ENCODE measurements at places on chromosomes 16 and 17.

- no peak for DNase-seq
Measured at GRCh38 chr17:35011671-35012216, 31.4 kb downstream of the LIG3 start.

DNA sequence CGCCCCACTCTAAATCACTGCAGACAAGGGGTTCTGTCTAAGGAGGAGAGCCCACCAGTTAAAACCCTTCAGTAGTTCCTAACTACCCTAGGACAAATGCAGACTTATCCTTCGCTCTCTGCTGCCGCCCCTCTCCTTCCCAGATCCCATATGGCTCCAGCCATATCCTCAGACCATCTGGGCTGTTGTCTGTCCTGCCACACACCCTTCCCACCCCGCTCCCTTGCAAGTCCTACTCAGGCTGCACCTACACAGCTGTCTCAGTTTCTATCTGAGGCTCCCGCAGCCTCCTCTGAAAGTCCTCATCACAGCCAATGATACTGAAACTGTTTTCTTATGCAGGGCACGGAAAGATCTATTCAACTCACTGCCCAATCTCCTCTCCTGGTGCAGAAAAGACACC is 720 bp upstream of the BCKDK start:
- DNase-seq: no peak

DNA sequence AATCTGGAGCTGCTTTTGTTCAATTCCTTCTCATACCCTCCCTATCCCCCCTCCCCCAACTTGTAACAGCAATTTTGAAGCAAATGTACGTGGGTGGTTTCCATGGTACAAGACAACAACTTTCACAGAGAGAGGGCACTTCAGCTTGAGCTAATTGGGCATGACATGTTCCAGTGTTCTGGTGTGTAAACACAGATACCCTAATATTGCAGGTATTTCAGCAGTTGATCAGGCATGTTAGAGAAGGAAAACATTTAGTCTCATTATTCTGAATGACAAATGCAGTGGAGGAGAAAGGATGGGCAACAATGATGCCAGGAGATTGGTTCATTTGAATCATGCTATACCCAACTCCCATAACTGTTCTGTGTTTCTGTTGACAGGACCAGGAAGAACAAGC is 137.5 kb downstream of the TRIM37 start:
- no peak for DNase-seq

- no peak for DNase-seq
Measured at GRCh38 chr17:17628388-17629008, 37.0 kb upstream of the PEMT start.

GRCh38 chr17:76755285-76755684 is 17.4 kb downstream of the MFSD11 start:
- DNase-seq: no peak

GRCh38 chr17:13917634-13918033 is 151.7 kb upstream of the COX10 start:
- no peak for DNase-seq

GRCh38 chr17:4788807-4789700 is at the start of gene GLTPD2:
Gene GLTPD2 (plus strand): TSS chr17:4788964. CDS start chr17:4789012, 48 bp downstream.
- no peak for DNase-seq

GRCh38 chr16:169014-169413 is 3.2 kb downstream of the HBM start:
- DNase-seq: no peak

DNA sequence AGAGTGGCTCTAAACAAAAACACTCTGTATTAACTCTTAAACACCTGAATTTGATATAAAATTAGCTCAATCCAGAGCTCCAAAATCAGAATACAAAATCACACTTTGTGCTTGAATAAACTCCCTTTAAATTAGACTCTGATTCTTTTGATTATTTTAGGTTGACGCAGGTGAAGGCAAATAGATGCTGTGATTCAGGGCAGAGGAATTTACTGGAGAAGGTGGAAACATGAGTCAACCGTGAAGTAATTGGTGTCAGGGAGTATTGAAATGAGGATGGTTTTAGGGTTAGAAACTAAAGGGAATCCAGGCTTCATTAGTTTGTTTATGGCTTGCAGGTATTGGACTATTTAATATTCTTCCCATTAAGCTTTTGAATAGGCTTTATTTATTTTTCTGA is 37.1 kb upstream of the TEKT1 start:
- no peak for DNase-seq

DNA sequence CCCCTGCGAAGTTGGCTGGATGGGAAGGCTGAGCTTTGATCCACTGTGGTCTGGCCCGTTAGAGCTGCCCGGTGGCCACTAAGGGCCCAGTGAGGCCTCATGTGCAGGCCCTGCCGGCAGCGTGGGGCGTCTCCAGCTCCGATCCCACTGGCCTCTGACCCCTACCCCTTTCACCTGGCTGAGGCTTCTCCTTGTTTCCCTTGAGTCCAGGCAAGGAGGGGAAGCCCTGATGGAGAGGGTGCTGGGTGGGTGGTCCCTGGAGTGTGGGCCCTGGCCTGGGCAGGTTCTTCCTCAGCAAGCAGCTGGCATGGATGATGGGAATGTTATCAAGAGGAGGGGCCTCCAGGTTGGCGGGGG is 356.8 kb downstream of the SEC14L1 start:
- no peak for DNase-seq

GRCh38 chr17:59506894-59507726 is 58.3 kb upstream of the DHX40 start:
- DNase-seq: no peak

DNA sequence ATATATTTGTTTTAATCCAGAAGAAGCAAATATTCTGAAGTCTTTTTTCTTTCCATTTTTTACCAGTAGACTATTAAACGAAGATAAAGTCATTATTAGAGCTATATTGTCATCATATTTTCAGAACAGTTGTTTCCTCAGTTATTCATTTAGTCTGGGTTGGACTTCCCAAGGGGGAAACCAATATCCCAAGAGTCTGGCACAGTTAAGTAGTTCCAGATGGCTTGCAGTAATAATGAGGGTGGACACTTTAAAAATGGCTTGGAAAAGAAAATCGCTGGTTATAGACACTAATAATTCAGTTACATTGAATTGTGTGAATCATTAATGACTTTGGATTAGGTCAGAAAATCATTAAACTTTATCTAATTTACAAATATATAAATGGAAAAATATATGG is 3.9 kb downstream of the PPM1E start:
- DNase-seq: no peak

DNA sequence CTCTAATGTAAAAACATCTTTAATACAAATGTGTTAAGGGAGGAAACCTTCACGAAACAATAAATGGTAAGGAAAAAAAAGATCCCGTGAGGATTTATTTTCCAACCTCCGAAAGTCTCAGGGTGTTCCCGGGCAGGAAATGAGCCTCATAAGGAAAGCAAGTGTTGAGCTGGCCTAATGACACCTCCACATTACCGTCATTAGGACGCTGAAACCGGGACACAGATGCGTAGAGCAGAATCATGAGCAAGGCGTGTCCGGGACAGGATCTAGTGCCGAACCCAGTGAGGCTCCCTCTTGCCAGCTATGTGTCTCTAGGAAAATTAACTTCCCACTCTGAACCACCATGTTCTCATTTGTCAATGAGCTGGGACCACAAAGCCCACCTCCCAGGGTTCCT is 22.7 kb upstream of the CYTH1 start:
- no peak for DNase-seq

DNA sequence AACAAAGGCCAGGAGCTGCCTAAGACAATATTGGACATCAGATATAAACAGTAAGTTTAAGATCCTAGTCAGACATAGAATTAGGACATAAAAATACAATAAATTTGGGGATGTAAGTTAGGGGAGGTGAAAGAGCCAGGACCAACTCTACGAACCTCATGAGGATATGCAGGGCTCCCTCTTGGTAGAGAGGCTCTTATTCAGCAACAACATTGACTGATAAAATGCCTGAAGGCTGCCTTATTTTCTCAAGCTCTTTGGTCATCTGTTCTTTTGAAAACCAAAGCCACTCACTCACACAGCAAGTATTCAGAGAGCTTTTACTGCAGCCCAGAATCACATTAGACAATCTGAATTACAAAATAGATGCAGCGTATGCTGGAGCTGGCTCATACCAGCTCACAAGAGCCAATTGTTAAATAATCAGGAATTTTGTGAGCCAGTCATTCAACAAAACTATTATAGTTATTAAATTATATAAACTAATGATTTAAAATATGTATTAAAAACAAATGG is 108.6 kb upstream of the CLEC3A start:
- DNase-seq: no peak

DNA sequence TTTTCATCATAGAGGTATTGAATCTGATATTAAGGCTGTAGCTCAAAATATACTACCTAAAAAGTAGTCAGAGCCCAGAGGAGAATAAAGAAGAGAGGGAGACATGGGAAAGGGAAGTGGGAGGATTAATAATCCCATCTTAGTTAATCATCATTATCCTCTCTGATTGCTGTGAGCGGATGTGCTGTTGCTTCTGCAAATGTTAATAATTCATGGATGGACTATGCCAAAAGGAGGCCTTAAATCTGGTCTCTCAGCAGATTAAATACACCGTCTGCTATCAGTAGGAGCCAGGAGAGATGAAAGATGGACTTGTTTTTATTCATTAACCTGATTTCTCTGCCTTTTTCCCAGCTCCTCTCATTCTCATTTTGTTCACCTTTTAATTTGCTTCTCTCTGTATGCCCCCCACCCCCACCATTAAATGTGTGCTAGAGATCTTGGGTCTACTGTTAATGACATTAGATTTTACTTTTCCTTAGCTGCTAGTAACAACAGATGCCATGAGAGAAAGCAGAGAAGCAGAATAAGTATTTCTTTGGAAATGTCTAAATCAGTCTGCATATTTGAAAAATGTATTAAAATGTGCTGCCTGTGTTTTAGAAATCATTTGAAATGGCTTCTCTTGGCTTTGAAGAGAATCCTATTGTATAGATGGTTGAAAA is 44.2 kb downstream of the NUP93 start:
- no peak for DNase-seq

- no peak for DNase-seq
Measured at GRCh38 chr17:17849147-17849820, 12.5 kb upstream of the SREBF1 start.

GRCh38 chr16:50245417-50246298 is 20.7 kb upstream of the ADCY7 start:
- DNase-seq: peak; percentile 72

DNA sequence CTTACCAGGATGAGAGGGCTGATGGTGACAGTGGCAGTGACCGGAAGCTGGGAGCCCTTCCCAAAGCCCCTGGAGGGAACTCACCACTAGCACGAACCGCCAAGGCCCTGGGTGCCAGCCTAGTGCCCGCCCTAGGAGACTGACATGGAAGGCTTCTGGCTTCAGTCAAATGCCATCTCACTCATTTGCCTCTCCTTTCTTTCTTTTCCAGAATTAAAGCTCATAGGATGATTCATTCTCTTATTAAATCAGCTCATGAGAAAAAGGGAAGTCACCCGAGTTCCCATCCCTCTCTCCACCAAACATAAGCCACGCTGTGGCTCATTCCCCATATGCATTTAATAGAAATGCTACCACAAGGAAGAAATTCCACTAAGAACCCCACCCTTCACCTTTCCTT is 12.1 kb downstream of the CUEDC1 start:
- DNase-seq: peak; percentile 76

GRCh38 chr17:31130286-31131224 is 35.8 kb downstream of the NF1 start:
- DNase-seq: no peak

- DNase-seq: peak; percentile 93
Measured at GRCh38 chr17:42112552-42113176, at the start of gene DHX58. Gene DHX58 (minus strand): TSS chr17:42112714. CDS start chr17:42111892, 822 bp downstream.

GRCh38 chr17:12553625-12554024 is 112.1 kb upstream of the MYOCD start:
- DNase-seq: peak; percentile 40

DNA sequence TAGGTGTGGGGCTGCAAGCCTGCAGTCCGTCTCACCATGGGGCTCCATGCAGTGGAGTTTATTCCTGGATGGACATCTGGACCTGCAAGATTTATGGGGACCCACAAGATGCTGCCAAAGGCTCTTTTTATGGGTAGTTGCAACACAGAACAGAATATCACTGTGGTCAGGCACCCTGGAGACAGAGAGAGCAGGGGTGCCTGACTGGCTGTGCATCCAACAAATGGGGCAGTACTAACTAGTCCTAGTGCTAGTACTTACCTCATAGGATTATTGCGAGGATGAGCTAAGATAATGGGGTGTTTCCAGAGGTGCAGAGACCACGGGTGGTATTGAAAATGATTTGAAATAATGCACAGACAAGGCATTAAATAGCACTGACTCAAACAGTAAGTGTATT is 42.4 kb upstream of the MMP2 start:
- DNase-seq: no peak

DNA sequence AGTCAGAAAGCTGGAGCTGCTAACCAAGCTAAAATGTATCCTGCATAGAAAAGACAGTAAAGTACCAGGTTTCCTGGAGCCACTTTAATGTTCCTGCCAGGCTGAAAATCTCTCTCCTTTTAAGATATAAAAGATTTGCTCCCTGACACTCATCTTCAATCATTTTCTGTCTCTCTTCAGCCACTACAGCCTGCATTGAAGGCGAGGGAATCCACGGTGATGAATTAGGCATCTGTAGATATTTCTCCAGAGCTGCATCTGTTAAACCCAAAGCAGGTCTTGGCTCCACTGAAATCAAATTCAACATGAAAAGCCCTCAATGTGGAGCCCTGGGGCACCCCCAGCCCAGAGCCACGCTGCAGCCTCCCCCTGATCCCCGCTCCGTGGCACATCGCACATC is 94.7 kb upstream of the CRHR1 start:
- no peak for DNase-seq

DNA sequence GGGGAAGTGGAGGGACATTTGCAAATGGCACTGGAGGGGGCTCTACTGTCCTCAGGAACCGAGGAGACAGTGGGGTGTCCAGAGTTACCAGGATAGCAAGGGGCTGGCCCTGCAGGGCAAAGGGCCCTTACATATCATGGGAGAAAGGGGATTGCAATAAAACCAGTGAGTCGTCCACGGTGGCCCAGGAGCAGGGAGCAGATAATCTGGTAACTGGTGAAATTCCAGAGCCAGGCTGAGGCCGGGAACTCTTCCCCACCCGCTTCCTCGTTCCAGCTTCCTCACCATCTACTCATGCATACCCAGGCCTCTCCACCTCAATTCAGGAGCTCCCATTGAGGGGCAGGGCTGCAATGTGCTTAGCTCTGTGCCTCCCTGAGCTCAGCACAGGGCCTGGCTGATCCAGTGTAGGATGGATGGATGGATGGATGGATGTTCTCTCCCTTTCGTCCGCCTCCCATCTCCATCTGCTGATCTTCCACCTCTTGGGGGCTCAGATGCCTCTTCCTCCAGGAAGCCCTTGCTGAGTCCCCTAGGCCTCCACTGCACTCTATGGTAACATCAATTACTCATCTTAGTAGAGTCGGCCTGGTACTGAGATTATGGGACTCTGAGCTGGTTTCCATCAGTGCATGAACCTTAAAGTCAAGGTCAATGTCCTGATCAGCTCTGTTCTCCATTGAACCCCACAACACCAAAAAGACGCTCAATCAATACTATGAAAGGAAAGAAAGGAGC is 41.2 kb upstream of the NDRG4 start:
- DNase-seq: no peak

All from adipocyte (in vitro differentiated cells).